Mammary epithelial cell (primary cell): ENCODE measurements at places on chromosomes 4 and X. TPM values are rescaled to one million over a fixed set of nuclear protein-coding genes. Genes with fewer than 3 reads are reported as not detected.

Gene CD40LG
- not detected for polyA plus RNA-seq

DNA sequence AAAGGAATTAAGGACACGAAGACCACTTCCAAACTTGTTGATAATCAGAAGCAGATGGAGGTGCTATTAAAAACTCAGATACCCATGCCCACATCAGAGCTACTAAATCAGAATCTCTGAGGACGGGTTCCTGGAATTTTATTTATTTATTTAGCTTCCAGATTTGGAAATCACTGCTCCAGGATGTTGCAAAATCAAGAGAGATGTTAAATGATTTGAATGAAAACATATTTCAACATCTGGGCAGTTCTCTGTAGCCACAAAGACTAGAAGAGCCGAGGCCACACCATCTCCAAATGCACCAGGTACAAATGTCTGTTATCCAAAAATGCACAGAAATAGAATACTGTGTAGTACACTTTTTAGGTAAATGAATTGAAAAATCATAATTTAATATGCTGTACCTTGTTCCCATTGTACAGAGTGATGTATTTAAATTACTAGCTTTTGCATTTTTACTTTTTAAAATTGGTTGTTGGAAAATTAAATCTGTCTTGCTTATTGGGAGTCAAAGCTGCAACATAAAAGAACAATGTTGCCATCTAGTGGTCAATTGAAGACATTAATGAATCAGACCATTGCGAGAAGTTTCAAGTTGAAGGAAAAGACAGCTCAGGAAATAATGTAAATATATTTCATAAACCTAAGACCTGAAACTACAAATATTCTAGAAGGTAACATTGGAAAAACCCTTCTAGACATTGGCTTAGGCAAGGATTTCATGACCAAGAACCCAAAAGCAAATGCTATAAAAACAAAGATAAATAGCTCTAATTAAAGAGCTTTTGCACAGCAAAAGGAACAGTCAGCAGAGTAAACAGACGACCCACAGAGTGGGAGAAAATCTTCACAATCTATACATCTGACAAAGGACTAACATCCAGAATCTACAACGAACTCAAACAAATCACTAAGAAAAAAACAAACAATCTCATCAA, 151.3 kb upstream of the TTC29 start:
- peak; percentile 31 for DNase-seq

DNA sequence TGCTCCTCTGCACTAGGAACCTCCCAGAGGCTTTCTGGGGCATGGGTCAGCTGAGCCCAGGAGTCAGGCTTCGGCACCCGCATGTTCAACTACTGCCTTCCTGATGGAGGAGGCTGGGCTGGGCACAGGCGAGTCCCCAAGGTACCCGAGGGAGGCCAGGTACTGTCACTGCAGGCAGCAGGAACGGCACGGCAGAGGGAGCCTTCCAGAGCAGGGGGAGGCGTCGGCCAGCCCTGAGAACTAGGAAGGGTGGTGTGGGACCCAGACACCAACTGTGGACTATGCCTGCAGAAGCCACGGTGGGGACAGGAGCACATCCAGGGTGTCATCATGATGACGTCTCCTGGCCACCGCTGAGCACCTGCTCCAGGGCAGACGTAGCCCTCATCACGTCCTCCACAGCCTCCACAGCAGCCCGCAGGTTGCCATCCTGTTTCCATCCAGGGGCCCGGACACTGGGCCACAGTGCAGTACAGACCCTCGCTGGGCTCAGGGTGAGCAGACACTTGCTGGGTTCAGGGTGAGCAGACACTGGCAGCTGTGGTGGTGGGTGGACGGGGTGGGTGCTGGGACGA, 40.8 kb downstream of the SORCS2 start:
- DNase-seq, result no peak

- no peak for DNase-seq
Measured at GRCh38 chr4:158644760-158645159, 26.9 kb downstream of the C4orf46 start.

- no peak for DNase-seq
Measured at GRCh38 chr4:147368948-147369347, 111.9 kb upstream of the EDNRA start.

- DNase-seq, result no peak
Measured at GRCh38 chrX:3943965-3944364, 230.5 kb upstream of the PRKX start.

DNA sequence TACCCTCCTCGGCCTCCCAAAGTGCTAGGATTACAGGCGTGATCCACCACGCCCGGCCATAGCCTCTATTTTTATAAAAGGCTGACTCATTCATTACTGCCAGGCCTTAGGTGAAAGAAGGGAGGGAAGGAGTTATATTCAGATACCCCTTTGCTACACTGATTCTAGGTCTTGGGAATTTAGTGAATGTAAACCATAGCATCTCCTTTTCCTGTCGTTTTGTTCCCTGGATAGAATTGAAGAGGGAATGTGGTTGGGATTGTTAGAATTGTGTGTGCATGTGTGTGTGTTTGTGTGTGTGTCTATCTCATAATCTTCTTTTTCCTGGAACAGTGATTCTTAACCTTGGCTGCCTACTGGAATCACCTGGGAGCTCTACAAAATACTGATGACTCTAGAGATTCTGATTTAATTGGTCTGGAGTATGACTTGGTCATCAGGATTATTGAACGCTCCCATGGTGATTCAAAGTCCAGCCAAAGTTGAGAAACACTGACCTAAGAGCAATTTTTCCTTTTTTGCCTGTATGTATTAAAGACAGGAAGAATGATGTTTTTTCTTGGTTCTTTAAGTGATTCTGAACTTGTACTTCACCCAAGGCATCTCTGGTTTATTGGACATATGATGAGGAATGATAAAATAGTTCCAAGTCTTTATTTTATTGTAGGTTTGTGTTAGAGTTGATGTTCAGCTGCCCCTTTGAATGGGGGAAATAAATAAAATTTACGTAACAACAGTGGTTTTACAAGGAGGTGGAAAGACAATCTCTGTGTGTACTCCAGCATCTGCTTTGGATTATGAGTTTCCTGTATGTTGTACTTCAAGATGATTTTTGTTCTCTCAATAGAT, 37.0 kb downstream of the NAP1L5 start:
- DNase-seq, result peak; percentile 32

GRCh38 chr4:17448689-17449088, 63.2 kb downstream of the QDPR start:
- DNase-seq, result peak; percentile 32

DNA sequence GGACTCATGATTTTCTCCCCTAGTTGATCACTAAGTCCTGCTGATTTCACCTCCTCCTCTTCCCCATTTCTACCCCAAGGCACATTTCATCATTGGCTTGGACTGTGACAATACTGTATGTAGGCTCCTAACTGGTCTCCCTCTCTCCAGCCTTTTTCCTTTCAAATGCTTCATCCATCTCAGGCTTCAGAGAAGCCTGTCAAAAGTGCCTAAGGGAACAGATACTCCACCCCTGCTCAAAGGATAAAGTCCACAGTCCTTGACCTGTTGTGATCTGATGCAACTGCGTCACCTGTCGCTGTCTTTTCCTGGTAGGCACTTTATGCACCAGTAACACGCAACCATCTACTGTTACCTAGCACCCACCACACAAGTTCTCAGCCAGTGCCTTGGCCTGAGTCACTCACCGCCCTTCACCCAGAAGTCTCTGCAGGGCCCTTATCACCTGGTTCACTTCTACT, 12.8 kb downstream of the SCARB2 start:
- DNase-seq, result no peak

Gene HMGN5
- 3.7 TPM for polyA plus RNA-seq

Gene MAGEA9B
- not detected for polyA plus RNA-seq

- DNase-seq, result no peak
Measured at GRCh38 chr4:81773557-81773956, 301.9 kb upstream of the RASGEF1B start.

Gene NLGN4X
- 0.15 TPM for polyA plus RNA-seq

DNA sequence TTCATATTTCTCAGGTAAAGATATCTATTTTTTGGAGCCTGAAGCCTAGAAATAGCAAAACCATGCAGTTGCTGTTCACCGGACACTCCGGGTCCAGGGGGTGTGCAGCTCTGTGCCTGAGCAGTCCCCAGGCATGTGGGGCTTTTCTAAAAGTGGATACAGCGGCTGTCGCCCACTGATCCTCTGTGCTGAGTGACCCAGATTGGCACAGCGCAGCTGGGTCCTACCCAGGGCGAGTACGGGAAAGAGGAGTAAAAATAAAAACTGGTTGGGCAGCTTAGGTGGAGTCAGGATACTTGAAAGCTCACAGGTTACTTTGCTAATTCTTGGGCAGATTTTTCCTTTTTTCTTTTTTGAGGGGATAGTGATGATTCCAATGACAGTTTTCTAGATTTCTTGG, 118.8 kb downstream of the UCHL1 start:
- DNase-seq, result no peak

GRCh38 chrX:142204522-142205433, at the start of gene MAGEC2:
MAGEC2 (minus strand) TSS chrX:142205290; CDS start chrX:142203987, 1,303 bp downstream.
- no peak for DNase-seq

DNA sequence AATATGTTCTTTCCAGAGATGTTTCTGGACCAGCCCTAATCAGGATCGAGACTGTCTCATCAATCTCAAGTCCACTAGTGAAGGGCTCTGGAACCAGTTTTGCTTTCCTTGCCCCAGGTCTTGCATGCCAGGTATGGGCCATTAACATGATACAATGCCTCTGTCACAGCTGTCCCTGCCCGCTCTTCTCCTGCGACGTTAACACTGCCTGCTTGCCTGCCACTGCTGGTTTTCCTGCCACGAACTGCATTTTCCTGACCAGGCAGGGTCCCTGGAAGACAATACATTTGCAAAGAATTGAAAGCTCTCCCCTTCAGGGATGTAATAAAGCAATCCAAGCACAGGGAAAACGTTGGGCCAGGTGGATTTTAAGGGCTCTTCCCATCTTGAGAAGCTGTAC, 200.3 kb downstream of the MID1 start:
- DNase-seq, result no peak

GRCh38 chr4:76886848-76887441, 11.0 kb downstream of the SOWAHB start:
- DNase-seq, result no peak

GRCh38 chr4:74364256-74364651, 691 bp upstream of the EREG start:
- no peak for DNase-seq

DNA sequence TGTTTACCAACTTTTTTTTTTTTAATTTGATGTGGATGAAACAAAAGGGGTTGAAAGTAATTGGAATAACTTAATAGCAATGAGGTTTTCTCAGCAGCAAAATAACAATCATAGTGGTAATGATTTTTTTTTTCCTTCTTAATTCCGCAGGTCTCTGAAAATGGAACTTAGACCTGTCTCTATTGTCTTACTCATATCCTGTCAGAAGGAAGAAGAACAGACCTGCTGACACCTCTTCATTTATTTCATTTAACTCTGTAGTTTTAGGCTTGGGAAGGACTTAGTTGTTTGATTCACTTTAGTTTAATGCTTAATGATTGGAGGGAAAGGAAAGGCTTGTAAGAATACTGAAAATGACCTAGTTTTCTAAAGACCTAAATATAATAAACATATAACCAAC, 9.0 kb downstream of the PCDH18 start:
- DNase-seq, result no peak

GRCh38 chrX:30150196-30150895, 65.0 kb upstream of the MAGEB2 start:
- DNase-seq, result peak; percentile 41

- no peak for DNase-seq
Measured at GRCh38 chrX:136209016-136209738, 42.0 kb downstream of the MAP7D3 start.

Gene HTN3
- not detected for polyA plus RNA-seq

Gene UGT2B17
- polyA plus RNA-seq, result not detected
